ENCODE measurements at places on chromosomes 13 and 19.

DNA sequence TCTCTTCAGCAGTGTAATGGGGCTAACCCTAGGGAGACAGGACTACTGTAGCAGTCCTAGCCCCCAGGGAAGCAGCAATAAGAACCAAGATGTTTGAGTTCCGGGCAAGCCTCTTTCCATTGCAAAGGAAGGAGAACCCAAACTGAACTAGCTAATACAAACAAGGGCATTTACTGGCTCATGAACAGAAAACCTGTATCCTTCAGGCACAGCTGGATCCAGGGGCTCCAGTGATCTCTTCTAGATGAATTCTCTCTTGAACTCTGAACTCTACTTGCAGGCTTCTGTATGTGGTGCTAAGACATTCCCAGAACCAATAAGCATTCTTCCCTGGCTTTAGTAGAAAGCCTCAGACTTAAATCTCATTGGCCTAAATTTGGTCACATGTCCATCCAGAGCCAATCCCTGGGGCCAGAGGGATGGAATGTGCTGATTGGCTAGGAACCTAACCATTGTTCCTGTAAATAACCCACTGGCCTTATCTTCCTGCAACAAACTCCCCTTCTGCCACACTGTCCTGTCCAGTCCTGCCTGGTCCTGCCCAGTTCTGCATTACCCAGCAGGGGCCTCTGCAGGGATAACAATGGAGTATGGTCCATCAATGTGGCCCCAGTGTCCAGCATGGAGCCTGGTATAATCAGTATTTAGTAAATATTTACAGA, 3.9 kb upstream of the PODNL1 start:
- DNase-seq: no peak

GRCh38 chr13:109700176-109700575, 86.2 kb downstream of the IRS2 start:
- no peak for DNase-seq

- no peak for DNase-seq
Measured at GRCh38 chr19:56993851-56994250, 125.9 kb upstream of the USP29 start.

GRCh38 chr13:83221813-83222241, 660.4 kb downstream of the SLITRK1 start:
- no peak for DNase-seq

- DNase-seq: no peak
Measured at GRCh38 chr13:109113427-109113826, 484.0 kb downstream of the MYO16 start.

DNA sequence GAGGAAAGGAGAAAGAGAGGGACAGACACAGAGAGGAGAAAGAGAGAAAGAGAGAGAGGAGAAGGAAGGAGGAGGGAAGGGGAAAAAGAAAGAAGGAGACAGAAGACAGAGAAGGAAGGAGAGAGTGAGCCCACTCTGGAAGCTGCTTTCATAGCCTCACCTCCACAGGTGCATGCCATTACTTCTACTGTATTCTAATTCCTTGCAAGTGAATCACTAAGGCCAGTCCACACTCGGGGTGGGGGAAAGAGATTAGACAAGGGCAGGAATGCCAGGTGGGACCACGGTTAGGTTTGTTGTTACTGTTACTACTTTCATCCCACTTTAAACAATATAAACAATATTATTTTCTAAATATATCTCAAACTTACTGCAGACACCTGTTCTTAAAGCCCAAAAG, 684.5 kb upstream of the ARGLU1 start:
- no peak for DNase-seq

DNA sequence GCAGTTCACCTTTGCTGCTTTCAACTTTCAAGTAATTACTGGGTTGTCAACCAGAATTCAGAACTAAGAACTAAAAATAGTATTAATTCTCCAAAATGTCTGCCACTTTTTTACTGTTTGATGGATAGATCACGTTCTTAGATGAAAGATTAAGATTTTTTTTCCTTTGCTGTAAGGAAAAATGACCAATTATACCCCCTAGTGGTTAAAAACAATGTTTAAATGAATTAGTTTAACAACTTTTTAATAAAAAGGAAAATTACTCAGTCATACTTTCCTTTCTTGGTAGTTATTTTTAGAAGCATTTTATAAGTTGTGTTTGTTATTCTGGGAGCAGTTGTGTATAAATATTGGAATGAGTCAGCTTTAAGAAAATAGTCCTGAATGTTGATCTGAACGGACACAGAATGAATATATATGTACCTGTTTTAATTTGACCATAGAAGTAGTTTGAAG, 4.6 kb downstream of the TM9SF2 start:
- DNase-seq: no peak

DNA sequence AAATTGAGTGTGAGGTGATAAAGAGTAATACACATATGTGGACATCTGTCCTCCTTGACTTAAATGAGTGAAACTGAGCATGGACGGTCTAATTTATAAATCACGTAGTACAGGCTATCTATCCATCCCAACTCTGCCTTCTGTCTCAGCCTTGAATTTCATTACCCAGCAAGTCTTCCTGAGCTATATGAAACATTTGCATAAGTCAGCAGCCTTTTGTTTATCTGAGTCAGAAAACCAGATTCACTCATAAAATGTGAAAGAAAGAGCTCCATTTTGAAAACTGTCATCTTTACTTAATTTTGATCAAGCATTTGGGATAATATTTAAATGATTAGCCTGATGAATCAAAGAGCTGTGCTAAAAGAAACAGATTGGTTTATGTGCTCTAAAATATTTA, 197.9 kb downstream of the LHFPL6 start:
- no peak for DNase-seq

GRCh38 chr13:27493981-27494380, 43.6 kb upstream of the MTIF3 start:
- no peak for DNase-seq

- DNase-seq: no peak
Measured at GRCh38 chr19:38045554-38046253, 138.7 kb downstream of the SIPA1L3 start.

GRCh38 chr19:14054721-14055120, 7.2 kb downstream of the PALM3 start:
- DNase-seq: no peak

- DNase-seq: no peak
Measured at GRCh38 chr13:73681779-73682178, 452.4 kb downstream of the KLF12 start.

DNA sequence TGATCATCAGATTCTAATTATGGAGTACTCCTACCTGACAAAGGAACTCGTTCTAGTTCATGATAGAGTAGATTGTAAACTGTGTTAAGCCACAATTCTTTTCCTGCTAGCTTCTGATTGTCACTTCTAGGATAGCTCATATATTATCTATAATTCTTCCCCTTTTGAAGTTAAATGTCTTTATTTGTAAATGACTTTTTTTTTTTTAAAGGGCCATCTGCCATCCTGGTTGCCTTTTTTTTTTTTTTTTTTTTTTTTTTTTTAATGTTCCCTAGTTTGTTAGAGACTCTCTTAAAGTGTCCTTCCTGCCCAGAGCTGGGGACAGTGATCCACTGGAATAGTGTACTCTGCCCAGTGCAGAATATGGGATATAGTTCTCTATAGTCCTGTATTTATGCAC, 4.3 kb downstream of the CHAMP1 start:
- no peak for DNase-seq

DNA sequence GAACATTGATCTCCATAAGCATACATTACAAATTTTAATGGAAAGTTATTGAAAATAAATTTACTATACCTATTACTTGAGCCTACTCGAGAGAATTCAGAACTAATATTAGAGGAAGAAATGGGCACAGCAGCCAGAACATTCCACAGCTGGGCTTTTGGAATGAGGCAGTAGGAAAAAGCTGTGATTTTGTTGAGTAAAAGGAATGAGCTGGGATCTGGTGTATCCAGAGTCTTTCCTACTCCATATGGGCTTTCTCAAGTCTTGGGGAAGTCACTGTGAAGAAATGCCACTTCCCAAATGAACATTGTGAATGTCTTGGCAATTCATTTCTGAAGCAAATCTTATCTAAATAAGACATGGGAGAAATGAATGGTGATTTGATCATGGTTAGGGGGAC, 93.1 kb downstream of the CYSLTR2 start:
- no peak for DNase-seq

DNA sequence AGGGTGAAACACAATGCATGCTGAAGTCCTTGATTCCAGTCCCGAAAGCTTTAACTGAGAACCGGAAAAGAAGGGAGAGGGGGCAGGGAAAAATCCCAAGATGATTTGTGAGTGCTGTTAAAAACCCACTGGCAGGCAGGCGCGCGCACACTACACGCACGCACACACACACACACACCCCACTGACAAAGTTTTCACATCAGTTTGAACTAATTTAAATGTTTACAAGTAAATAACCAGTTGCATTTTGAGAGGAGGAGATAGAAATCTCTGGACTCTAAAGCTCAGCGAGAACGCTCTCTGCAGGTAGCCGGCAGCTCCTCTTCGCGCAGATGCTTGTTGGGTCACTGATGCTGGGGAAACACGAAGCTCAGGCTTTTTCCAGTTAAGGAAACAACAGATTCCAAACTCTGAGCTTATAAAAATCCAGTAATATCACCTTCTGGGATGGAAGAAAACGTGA, 818 bp upstream of the SLITRK1 start:
- no peak for DNase-seq

GRCh38 chr13:99153219-99153618, 47.4 kb upstream of the UBAC2 start:
- no peak for DNase-seq

DNA sequence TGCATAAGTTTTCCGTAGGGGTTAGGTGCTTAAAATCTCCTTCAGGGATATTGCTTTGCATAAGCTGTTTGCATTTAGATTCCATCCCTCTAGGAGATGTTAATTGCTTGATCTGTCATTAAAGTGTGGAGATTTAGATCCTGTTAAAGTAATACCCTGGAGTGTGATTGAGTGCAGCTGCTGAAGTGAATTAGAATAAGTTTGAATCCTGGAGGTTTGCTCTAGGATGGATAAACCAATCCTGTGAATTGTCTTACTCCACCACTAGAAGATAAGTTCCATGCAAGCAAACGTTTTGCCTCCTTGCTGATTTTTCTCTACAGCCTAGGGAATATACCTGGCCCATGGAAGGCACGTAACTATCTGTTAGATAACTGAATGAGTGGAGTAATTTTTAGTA, 1487.2 kb upstream of the PRR20A start:
- DNase-seq: no peak

GRCh38 chr19:46698395-46699321, 18.3 kb downstream of the PRKD2 start:
- no peak for DNase-seq

- DNase-seq: peak; percentile 66
Measured at GRCh38 chr19:49570138-49570856, 10.1 kb downstream of the NOSIP start.

DNA sequence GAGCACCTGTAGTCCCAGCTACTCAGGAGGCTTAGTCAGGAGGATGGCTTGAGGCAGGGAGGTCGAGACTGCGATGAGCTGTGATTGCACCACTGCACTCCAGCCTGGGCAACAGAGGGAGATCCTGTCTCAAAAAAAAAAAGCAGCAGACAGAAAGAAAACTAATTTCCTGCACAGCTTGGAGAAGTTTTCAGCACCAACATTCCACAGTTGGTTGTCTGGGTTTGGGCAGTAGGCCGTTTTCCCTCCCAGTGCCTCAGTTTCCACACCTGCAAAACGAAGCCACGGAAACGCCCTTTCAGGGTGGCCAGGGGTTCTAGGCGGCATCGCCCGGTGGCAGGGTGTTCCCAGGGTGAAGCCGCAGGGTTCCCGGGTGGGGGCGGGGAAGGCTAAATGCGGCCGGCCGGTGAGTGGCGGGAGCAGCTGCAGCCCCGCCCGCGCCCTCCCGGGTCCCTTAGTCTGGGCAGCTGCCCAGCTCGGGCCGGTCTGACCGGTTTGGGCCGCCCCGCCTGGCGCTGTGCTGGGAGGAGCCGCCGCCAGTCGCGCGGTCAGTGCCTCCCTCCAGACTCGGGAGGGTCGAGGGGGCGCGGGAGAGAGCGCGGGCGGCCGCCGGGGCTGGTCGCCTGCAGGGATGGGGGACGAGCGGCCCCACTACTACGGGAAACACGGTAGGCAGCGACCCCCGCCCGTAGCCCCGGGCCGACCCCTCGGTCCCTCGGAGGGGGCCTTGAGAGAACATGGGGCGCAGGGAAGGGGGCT, at the start of gene SLC44A2:
TSS of gene SLC44A2 (plus strand) at position 551 of the 759 bp plus-strand sequence. CDS start at position 632, 81 bp downstream.
- no peak for DNase-seq

- DNase-seq: no peak
Measured at GRCh38 chr13:108273429-108274118, 4.1 kb downstream of the TNFSF13B start.

DNA sequence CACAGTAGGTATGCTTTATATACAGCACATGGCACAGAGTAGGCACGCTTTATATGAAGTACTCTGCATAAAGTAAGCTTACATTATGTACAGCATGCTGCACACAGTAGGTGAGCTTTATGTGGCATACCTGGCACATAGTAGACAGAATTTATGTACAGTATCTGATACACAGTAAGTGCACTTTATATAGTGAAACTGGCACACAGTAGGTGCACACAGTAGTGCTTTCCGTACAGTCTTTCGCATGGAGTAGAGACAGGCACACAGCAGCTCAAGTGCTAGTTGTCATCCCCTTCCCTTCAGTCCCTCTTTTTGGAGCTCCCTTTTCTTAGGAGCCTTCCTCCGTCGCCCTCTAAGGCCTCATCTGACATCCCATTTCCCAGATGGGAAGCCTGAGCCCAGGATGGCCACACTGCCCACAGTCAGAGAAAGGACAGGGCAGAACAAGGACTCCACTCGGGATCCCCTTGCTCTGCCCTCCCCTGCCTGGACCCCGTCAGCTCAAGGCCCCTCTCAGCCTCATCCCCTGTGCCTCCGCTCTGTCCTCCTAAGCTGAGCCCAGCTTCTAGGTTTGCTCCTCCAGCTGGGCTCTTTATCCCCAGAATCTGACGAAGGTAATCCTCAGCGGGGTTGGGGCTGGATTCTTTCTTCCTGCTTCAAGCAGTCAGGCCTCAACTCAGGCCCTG, 852 bp upstream of the CYP4F12 start:
- DNase-seq: no peak

DNA sequence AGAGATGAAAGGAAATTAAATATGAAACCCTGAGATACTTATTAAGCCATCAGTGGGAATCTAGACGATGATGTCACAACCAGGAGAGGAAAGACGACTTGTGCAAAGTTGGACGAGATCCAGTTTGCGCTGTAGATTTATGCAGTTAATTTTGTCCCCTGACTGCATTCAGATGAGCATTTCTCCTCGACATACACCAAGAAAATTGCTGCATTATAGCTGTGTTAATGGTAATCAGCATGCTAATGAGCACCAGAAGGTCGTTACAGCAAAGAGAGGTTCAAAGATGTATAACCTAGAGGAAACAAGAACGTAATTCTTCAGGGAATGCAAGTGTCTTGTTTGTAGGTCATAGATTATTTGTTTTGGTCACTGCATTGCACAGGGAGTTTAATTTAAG, 371.7 kb downstream of the RBM26 start:
- no peak for DNase-seq

GRCh38 chr13:110361365-110361911, 54.4 kb downstream of the COL4A2 start:
- no peak for DNase-seq

- peak; percentile 37 for DNase-seq
Measured at GRCh38 chr13:51453959-51454703, 1.3 kb upstream of the INTS6 start.
